ENCODE measurements at places on chromosomes 5 and 9.
A peak's percentile ranks its signal among the peaks of the same experiment; 100 is the strongest.

- no peak for DNase-seq
These were observed 51.6 kb upstream of the CCNG1 start for GRCh38 chr5:163385824-163386223.

DNA sequence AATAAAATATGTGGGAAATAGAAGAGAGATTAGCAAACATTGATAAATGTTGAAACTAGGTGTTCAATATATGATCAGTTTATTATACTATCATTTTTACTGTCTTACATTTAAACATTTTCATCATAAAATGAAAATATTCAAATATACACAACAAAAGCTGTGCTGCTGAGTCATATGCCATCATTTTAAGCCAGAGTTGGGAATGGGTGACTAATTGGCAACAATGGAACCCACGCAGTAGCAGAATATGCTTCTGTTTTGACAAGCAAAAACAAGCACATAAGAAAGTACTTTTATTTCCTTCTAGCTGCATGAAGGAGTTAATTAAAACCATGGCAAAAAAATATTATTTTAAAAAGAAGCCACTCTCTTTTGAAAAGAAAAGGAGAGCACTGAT is 340.0 kb upstream of the EDIL3 start:
- DNase-seq: peak; percentile 1

GRCh38 chr9:120755044-120755443 is 38.2 kb downstream of the FBXW2 start:
- no peak for DNase-seq

GRCh38 chr9:109417585-109418544 is 80.2 kb downstream of the PTPN3 start:
- no peak for DNase-seq

- no peak for DNase-seq
These were observed 14.1 kb downstream of the TRIM32 start for GRCh38 chr9:116700882-116701865.

GRCh38 chr5:109567374-109568044 is 122.2 kb upstream of the MAN2A1 start:
- DNase-seq: no peak

- peak; percentile 33 for DNase-seq
These were observed 5.9 kb upstream of the CFAP90 start for GRCh38 chr5:7856855-7857254.

GRCh38 chr5:85395526-85395925 is 1010.8 kb upstream of the EDIL3 start:
- no peak for DNase-seq

- no peak for DNase-seq
These were observed 5.8 kb upstream of the BICD2 start for GRCh38 chr9:92770360-92770995.
